ENCODE measurements at places on chromosomes 3 and 15.

DNA sequence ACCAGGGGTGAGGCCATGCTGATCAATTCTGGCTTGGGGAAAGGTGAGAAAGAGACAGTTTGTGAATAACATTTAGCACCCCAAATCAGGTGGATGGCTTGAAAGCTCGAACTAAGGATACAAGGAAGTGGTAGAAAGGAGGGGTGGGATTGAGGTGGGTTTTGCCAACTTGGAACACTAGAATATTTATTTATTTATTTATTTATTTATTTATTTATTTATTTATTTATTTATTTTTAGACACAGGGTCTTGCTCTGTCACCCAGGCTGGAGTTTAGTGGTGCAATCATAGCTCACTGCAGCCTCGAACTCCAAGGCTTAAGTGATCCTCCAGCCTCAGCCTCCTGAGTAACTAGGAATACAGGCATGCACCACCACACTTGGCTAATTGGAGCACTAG lies 31.0 kb upstream of the THSD4 start:
- DNase-seq: no peak

- DNase-seq: no peak
Measured at GRCh38 chr3:53581671-53582070, 87.3 kb downstream of the CACNA1D start.

DNA sequence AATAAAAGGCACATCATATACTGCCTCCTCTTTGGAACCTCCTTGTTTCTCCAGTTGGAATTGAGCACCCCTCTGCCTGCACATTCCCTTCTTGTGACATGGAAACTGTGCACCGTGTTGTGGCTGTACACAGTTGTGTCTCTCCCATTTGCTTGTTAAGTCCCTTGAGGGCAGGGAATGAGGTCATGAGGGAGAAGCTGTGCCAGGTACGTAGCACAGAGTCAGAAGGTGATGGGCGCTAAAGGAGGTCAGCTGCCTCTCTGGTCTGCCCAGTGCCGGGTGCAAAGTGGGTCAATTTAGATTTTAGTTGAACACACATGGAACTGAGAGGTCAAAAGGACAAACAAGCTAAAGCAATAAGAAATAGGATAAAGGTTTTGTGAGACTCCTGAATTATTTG lies 124.4 kb downstream of the FAM43A start:
- DNase-seq: no peak

DNA sequence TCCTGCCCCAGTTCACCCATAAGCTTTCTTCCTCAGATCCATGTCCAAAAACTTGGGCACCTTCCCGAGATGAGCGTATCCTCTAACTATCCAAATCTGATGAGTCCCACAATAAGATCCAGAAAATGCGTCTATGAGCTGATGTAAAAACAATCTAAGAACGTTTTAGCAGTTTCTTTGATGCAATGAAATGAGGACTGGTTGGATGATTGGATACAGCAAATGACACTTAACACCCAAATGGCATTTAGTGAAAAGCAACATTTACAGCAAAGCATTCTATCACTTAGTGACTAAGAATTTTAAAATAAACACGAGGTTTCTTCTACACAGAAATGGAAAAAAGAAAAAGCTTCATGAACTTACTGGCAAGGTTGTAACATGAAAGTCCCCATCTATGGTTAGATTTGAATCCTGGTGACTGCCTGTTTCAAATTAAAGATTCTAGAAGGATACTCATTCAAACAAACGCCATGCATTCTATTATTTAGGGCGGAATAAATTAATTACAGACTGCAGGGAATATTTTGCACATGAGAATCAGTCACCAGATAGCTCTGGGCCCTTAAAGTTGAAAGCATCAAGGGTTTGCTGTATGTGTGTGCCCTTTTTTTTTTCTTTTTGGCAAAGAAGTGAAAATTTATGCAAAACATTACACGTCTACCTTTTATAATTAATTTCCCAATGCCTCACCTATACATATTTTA lies 598.6 kb downstream of the FOXP1 start:
- no peak for DNase-seq

- DNase-seq: no peak
Measured at GRCh38 chr3:142849148-142849547, 39.7 kb downstream of the PCOLCE2 start.

GRCh38 chr15:25134546-25134945 lies 179.8 kb downstream of the SNRPN start:
- no peak for DNase-seq

- DNase-seq: no peak
Measured at GRCh38 chr15:32106401-32107381, 76.4 kb downstream of the CHRNA7 start.

DNA sequence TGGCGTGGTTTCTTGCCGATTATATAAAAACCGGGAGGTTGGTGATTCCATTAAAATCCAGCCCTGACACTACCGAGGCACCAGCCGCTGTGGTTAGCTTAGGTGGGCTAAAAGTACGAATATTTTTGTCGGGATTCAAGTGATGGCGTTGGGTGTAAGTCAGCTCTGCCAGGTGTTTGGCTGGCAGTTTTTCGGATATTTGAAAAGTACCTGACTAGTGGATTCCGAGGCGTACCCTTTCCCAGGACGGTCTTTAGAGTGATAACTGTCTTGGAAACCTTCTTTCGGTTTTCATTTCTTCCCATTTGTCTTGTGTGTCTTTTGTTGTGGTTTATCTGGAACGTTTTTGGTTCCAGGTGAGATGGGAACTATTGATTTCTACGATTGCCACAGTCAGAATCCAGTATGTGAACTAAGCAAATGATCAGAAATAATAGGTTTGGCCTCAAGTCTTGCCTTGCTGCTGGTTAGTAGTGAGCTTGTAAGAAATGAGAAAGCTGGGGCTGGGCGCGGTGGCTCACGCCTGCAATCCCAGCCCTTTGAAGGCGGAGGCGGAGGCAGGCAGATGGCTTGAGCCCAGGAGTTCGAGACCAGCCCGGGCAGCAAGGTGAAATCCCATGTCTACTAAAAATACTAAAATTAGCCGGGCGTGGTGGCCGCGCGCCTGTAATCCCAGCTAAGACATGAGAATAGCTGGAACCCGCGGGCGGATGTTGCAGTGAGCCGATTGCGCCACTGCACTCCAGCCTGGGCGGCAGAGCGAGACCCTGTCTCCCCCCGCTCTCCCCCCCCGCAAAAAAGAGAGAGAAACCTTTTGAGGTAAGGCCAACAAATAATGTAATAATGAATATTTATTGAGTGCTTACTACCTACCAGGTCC lies 1.4 kb downstream of the FYTTD1 start:
- no peak for DNase-seq

DNA sequence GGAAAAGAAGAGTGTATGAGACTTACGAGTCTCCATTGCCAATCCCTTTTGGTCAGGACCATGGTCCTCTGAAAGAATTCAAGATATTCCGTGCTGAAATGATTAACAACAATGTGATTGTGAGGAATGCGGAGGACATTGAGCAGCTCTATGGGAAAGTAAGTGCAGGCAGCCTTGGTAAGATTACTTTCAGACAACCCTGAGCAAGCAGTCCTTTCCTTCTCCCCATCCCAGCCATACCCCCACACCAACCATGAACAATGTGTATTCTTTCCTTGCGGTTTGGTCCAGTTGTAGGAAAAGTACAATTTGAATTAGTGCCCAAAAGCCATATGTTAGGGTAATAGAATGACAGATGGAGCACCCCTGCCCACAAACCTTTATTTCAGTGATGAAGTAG lies 5.6 kb downstream of the TSEN2 start:
- DNase-seq: no peak

DNA sequence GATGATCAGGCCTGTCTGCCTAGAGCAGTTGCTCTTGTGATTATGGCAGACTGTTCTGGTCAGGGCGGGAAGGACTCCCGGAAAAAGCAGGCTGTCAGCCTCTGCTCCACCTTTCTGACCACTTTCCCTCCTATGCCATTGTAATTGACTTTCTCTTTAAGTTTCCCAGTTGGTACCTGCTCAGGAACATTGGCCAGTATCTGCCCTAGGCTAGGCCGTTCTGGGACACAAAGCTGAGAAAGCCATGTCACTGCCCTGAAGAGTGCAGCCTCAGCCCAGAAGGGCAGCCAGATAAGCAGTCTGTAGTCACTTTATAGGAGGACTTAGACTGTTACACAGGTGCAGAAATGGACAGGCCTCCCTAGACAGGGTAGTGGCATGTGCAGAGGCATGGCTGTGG lies 80.8 kb downstream of the CLSTN2 start:
- DNase-seq: no peak

- no peak for DNase-seq
Measured at GRCh38 chr3:186144257-186144656, 35.4 kb upstream of the ETV5 start.

Data from D721Med (cell line).